Stimulated activated naive CD4-positive, alpha-beta T cell treated with Interleukin-2 at 50 U/mL for 16 hours (primary cell): ENCODE measurements at places on chromosomes 6 and 20.

- no peak for DNase-seq
These were observed 28.1 kb downstream of the TUBB2B start for GRCh38 chr6:3199382-3199781.

DNA sequence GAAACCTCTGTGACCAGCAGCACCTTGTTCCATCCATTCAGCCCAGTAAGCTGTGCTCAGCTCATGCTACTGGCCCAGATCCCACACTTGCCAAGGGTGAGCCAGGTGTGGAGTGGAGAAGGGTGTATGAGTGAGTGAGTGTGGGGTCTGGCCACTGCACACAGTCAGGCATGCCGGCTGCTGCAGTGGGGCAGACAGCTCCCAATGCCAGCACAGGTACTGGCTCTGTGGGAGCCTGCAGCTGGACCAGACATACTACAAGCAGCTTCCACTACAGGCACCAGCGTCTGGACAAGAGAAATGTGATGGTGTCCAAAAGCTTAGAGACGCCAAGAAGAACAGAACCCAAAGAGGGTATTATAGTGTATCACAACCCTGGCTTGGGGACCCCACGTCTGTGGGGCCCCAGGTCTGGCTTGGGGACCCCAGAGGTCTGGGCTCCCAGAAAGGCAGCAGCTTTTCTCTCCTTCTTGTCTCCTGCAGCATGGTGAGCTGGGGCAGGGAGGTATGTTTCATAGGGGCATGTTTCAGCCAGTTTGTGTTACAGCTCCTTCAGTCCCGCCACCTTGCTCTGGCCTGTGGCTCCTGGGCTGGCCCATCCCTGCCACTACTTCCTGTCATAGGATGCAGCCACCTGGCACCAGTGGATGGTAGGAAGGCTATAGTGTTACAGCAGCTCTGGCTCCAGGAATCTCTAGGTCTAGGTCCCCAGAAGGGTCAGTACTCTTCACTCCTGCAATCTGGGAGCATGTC, 152.4 kb upstream of the HSF2 start:
- DNase-seq: no peak

GRCh38 chr6:2753110-2753489, 2.4 kb upstream of the MYLK4 start:
- no peak for DNase-seq

- no peak for DNase-seq
These were observed 230.1 kb upstream of the SUPT3H start for GRCh38 chr6:45607798-45608197.

GRCh38 chr6:77626426-77626825, 26.4 kb upstream of the MEI4 start:
- no peak for DNase-seq

DNA sequence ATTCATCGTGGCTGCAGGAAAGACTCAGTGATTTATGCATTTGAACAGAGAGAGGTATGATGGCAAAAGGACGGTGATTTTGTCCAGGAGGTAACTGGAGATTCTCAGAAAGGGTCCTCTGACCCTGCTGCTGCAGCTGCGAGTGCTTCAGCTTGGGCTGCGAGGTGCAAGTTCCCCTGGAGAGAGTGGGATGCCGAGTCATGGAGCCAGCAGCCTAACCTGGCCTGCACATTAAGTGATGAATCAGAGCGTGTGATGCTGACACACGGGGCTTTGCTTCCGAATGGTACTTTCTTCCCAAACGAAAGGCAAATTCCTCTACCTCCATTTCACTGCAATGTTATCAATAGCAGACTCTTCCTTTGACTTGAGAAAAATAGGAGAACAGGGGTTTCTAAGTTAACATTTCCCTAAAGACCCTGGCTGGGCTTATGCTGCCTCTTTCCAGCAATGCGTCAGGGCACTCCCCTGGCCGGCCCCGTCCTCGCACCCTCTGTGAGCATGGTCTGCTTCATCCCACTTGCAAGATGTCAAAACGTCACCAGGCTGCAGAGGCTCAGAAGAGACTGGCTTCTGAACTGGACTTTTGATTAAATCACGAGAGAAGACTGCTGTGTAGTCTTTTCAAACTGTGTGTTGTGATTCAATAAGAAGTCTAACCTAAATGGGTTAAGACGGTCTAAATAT, 628.0 kb upstream of the AGPAT4 start:
- DNase-seq: no peak

DNA sequence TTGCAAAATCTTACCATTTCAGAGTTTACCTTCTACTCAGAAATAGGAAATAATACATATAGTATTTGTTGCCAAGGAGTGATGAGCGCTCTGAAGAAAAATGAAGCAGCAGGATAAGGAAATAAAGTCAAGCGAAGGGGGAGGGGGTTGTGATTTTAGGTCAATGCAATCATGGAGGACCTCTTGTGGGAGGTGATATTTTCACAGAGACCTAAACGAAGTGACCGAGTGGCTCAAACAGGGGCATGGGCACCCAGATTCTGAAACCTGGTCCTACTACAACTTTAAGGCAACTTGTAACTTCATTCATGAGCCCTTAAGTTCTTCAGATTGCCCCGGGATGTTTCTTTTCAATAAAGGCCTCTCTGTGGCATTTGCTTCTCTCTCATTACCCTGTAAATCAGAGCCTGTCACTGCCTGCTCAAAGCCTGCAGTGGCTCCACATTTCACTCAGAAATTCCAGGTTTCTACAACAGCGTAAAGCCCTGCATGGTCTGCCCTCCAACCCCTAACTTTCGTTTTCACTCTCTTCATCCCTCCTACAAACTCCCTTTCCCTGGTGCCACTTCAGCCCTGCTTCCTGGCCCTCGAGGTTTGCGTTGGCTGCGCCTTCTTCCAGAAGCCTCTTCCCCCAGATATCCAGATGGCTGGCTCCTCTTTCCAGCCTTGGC, 162.7 kb downstream of the TBC1D7 start:
- DNase-seq: no peak

DNA sequence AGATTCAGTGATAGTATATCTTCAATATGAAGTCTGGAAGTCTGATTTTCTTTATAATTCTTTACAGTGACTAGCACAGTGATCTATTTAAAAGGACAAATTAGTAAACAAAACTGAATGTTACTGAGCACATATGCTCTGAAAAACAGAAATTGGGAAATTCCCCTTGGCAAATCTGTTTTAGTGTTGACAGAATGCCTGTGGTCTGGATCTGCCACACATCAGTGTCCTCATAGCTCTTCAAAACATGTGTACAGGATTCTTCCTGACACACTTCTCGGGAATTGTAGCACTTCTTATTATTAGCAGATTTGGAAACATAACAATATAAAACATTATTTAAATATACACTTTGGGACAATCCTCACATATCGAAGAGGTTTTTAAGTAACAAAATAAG, 354.3 kb downstream of the COL12A1 start:
- no peak for DNase-seq

- no peak for DNase-seq
These were observed 466.2 kb downstream of the CDH26 start for GRCh38 chr20:60424267-60424902.

DNA sequence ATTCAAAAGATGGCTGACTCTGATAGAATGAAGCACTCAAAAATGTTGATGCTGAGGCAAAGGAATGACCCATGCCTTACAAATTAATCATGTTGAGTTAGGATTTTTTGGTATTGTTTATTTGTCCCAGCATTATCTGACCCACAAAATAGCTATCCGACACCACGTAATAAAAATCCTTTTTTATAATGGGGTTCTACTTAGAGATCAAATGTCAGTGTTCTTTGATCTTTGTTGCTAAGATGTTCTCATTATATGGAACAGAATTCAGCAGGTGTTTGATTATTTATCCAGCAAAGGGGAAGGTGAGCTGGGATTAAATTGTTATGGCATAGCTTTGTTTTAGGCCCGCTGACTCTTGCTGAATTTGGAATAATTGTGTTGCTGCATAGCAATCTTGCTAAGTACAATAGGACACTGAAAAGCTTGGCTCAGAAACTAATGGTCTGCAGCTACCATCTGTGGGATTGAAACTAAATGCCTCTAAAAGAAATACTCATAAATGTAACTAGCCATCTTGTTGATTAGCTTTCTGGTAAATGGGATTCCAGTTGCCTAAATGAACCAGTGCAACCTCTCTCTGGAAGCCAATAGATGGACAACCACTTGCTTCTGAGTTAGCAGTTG, 180.2 kb upstream of the HDAC2 start:
- no peak for DNase-seq

DNA sequence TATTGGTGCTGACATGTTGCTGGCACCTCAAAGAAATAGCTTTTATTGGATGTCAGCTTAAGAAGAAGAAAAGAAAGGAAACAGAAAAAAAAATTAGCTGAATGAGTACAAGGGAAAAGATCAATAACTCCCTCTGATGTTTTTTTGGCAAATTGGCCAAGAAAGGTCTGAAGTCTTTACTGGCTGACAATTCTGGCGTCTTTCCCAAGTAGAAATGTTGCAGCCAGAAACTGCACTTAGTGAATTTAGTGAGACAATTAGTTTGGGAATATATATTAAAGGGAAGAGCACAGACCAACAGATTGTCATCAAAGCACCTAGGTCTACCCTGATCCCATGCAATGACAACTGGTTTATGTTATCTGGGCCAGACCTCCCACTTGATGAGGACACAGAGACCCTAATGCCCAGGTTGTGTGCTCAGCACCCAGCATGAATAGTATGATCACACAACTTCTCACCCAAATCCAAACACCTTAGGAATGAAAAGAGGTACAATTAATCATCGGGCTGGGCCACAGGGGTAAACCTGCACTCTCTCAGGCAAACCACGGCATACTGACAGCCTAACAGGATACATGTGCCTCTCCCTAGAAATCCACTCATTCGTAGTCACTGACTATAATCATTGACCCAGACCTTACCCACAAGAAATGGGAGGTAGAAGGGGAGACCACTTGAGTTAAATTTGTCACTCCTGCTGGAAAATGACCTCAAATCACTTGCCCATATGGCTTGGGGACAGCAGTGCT, 612.3 kb upstream of the ARID1B start:
- DNase-seq: no peak

DNA sequence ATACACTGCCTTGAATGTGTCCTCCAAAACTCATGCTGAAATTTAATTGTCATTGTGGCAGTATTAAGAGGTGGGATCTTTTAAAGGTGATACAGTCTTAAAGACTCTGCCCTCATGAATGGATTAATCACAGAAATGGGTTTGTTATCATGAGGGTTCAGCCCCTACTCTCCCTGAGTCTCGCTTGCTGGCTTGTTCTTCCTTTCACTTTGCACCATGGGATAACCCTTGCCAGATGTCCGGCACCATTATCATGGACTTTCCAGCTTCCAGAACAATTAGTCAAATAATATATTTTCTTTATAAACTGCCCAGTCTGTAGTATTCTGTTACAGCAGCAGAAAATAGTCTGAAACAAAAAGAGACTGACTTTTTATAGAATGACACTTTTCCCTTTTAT, 67.9 kb upstream of the TENT5A start:
- no peak for DNase-seq

DNA sequence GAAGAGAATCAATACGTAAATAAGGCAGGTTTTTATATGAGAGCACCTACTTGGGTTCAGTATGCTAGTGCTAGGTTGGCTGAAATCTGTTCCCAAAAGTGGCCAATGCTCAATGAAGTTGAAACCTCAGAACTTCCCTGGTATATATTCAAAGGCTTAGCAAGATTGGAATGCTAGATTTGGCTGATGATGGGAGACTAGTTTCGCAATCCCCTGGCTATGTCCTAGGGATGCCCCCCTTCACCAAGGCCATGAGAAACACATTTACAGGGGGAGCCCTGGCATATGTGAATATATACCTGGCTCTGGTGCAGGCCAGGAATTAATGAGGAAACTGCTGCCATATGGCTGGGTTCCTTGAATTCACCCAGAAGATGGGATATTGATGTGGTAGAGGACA, 142.4 kb upstream of the C6orf118 start:
- no peak for DNase-seq

DNA sequence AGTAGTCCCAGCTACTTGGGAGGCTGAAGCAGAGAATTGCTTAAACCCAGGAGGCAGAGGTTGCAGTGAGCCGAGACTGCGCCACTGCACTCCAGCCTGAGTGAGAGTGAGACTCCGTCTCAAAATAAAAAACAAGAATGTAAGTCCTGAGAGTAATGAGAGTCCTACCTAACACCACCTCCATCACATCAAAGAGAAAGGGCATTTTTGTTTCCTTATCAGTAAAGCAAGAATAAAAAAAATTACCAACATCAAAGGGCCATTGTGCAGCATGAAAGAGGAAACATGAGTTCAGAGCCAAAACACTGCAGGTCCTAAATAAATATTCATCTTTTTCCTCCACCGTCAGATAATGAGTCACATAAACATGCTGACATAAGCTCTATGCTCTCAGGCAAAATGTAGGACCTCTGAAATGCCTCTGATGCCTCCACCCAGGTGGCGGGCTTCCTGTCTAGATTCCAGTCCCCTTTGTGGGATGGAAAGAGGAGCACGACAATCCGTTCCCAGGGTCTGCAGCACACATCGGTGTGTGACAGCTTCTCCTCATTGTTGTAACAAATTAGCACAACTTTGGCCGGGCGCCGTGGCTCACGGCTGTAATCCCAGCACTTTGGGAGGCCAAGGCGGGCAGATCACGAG, 7.2 kb downstream of the ATP9A start:
- DNase-seq: no peak

DNA sequence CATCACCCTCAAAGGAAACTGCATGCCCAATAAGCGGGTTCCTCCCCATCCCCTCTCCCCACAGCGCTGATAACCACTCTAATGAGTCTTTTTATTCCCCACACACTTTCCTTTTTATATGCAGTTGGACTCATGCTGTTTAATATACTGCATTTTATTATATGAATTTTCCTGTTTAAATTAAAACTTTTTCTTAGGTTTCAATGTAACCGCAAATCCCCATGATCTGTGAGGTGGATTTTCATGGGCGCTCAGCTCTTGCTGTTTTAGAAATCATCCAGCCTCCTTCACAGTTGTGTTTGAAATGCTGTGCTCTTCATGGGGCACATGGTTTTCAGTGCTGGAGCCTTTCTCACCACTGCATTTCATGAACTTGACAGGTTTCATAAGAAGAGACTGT, 165.1 kb upstream of the LAMP5 start:
- no peak for DNase-seq

- no peak for DNase-seq
These were observed 31.2 kb downstream of the PARD6B start for GRCh38 chr20:50762435-50763220.

GRCh38 chr20:3350422-3350821, 57.0 kb downstream of the DNAAF9 start:
- no peak for DNase-seq

GRCh38 chr6:29994826-29995225, 52.5 kb downstream of the HLA-A start:
- no peak for DNase-seq

- DNase-seq: no peak
These were observed 312.3 kb downstream of the HAO1 start for GRCh38 chr20:7627734-7628663.

GRCh38 chr6:45812922-45813321, 202.7 kb downstream of the CLIC5 start:
- DNase-seq: no peak

GRCh38 chr6:37838219-37838921, 18.8 kb downstream of the ZFAND3 start:
- no peak for DNase-seq
